ENCODE measurements at places on chromosomes 16 and 17.

GRCh38 chr16:57165938-57166337, 19.9 kb downstream of the PSME3IP1 start:
- no peak for DNase-seq

DNA sequence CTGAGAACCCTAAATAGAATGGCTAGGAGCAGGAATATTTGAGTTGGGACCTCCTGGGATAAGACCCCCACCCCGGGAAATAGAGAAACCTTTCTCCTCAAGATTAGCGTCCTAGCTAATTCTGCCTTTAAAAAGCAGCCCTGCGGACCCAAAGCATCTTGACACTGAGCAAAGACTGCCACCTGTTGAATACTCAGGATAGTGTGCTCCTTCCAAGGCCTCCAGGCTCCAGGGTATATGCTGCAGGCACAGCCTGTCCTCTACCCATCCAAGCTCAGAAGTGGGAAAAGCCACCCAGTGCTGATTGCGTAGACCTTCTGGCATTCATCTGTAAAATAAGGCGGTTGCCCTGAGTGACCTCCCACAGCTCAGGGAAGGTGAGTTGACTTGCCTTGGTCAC, 456.2 kb upstream of the DYNLRB2 start:
- DNase-seq, result no peak

GRCh38 chr17:78954684-78955083, 25.0 kb downstream of the LGALS3BP start:
- DNase-seq, result no peak

DNA sequence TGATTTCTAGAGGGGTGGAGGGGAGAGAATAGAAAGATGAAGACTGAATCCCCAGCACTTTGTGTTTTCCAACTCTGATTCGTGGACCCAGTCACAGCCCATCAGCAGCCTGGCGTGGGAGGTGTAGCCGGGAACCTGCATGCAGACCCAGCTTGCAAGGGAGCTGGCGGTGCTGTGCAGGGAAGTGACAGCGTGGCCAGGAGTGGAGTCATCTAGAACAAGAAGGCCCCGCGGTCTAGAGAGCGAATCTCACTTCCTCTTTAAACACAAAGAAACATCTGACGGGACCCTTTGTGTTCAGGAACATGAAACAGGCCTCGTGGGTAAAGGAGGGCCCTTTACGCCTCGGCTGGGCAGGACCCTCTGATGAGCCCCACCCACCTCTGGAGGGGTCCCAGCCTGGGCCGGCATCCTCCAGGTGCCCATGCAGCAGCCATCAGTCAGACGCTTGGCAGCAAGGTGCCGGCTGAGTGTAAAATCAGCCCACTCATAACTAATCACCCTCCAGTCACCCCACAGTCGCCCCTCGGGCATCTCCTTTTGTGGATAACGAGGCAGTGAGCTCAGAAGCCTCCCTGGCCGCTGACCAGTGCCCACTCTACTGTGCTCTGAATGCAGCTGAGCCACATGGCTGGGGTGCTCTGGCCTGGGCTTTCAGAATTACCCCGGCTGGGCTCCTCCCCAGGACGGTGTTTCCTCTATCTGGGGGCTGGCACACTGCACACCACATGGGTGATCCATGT, 4.4 kb downstream of the SNAI3 start:
- DNase-seq, result no peak

DNA sequence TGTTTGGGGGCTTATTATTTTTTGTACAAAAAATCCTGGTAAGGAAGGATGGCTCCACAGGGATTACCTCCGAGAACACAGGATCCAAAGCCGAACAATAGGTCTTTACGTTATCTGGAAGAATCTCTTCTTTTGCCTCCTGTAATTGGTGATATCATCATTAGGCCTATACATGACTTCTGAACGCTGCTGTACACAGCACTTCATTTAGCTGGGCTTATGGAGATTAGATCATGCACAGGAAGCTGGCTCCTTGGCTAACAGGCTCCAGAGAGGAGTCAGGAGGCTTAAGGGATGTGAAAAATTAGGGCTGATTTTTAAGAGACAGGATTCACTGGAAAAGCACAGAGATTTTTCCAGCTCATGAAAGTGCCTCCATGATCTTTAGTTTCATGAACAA, 54.7 kb downstream of the TANGO6 start:
- no peak for DNase-seq

GRCh38 chr17:73901249-73901648, 257.0 kb upstream of the SDK2 start:
- no peak for DNase-seq

DNA sequence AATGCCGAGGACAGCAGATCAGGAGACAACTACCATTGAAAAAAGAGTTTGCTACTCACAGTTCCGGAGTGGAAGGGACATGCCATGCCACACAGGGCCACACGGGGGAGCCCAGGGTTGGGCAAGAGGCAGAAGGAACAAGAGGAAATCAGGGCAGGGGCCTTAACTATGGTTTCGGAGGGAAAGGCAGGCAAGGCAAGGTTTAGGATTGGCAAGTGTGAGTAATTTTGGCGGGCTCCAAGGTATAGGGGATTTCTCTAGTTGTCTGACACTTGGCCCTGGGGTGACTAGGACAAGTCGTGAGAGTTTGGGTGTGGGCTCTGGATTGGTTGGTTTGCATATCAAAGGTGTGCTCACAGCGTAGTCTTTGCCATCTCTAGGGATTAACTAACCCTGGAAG, 27.0 kb upstream of the NTN1 start:
- DNase-seq, result no peak

GRCh38 chr17:29127840-29128239, 52.4 kb downstream of the MYO18A start:
- no peak for DNase-seq

DNA sequence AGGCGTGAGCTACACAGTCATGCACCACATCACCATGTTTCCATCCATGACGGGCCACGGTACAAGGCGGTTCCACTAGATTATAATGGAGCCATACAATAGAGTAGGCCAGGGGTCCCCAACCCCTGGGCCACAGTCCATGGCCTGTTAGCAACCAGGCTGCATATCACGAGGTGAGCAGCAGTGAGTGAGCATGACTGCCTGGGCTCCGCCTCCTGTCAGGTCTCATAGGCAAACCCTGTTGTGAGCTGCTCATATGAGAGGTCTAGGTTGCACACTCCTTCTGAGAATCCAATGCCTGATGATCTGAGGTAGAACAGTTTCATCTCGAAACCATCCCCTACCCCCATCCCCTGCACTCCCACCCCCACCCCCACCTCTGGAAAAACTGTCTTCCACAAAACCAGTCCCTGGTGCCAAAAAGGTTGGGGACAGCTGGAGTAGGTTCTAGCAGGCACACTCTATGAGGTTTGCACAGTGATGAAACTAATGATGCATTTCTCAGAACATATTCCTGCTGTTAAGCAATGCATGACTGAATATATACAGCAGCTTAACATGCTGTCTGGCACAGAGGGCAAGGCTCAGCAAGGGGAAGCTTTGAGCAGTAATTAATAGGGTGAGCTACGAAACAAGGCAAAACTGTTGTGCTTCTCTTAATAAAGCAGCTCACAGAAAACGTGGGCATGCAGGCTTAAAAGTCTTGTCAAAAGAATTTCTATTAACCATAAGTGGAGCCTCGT, 108.0 kb downstream of the VPS53 start:
- no peak for DNase-seq

DNA sequence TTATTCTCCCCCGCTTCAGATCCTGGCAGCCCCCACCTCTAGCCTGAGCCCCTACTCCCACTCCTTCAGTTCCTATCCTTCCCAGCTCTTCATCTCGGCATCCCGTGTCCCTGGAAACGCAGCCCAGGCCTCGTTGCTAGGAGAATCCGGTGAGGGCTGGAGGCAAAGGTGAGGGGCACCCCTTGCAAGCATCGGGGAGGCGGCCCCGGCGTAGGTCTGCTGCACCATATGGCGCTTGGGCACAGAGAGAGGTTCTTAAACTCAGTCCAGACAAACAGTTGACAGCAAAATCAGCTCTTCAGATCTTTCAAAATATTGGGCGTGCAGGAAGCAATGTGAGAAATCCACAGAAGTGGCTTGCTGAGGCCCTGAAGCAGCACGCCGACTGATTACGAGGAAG, 15.0 kb downstream of the SLC38A8 start:
- no peak for DNase-seq

DNA sequence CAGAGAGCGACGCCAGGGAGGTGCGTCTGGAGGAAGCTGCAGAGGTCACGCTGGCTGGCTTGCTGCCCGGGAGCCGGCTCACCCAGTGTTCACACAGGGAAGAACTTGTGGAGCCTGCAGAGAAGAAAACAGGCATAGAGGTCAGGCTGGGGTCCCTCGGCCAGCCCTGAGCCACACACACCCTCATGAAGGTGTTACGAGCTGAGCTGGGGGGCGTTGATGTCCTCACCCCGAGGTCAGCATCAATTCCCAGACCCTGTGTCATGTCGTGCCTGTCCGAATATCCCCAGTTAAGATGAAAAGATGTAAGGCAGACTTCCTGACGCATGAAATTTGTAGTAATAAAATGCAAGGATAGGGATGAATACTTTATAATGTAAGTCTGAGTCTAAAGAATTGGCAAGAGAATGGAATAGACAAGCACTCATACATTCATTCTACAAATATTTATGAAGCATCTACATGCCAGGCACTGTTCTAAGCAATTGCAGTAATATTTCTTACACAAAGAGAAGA, 77.1 kb downstream of the USP31 start:
- DNase-seq, result no peak

DNA sequence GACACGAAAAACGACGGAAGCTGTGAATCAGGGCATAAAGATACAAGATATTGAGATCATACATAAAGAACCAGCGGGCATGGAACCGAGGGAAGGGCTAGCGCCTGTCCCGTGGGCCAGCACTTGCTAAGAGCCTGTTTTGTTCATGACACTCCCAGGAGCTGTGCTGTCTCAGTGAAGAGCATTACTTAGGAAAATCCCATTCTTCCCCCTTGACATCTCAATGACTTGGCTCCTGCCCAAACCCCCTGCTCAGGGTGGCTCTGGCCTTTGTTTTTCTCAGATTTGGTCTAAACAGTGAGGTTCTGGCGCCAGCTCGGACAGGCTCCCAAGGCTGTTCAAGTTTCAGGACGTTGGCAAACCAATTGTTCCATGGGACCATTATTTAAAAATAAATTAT, 79.1 kb upstream of the SEC14L1 start:
- no peak for DNase-seq

GRCh38 chr17:69949973-69950695, 124.9 kb upstream of the KCNJ16 start:
- no peak for DNase-seq

DNA sequence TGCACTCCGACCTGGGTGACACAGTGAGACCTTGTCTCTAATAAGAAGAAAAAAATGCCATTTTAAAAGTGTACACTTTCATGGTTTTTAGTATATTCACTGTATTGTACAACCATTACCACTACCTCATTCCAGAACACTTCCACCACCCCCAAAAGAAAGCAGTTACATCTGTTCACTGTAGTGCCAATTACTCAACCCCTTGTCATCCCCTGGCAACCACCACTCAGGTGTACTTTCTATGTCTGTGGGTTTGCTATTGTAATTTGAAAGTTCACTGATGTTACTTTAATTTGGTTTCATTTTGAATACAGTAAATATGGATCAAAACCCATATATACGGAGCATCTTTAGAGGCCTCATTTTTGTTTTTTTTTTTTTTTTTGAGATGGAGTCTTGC, 6.1 kb downstream of the ZG16 start:
- DNase-seq, result no peak

DNA sequence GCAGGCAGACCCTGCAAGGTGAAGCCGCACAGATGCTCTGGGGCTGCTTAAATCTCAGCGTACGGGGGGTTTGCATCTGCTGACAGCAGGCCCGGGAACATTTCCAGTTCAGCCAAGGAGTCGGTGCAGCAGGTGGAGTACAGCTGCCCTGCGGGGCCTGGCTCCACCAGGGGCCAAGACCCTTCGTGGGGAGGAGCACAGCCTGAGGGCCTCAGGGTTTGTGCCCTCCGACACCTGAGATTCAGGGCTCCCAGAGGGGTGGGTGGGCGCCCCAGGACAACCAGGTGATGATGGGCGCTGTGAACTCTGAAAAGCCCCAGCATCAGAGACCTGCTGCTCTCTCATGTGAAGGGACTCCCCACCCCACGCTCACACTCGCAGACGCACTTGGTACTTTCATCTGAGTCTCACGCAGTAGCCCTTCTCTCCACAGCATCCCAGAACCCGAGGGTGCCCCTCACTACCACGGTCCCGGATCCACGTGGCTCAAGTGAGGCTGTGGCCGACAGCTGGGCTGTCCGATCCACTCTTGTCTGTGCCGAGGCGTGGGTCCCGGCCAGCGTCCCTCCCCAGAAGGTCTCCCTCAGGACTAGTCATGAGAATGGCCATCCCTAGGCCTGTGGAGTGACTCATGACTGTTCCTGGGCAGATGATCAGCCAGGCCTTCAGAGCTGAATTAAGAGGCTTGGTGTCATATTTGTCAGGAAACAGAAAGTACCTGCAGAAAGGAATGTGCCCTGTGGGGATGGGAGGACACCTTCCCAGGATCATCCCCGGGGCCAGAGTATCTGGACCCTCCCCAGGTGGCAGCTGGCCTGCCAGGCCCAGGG, 29.6 kb downstream of the ACSF3 start:
- no peak for DNase-seq

GRCh38 chr17:2028234-2028614, 1.7 kb upstream of the DPH1 start:
- DNase-seq, result no peak

GRCh38 chr17:68697850-68698361, 96.7 kb upstream of the FAM20A start:
- no peak for DNase-seq

DNA sequence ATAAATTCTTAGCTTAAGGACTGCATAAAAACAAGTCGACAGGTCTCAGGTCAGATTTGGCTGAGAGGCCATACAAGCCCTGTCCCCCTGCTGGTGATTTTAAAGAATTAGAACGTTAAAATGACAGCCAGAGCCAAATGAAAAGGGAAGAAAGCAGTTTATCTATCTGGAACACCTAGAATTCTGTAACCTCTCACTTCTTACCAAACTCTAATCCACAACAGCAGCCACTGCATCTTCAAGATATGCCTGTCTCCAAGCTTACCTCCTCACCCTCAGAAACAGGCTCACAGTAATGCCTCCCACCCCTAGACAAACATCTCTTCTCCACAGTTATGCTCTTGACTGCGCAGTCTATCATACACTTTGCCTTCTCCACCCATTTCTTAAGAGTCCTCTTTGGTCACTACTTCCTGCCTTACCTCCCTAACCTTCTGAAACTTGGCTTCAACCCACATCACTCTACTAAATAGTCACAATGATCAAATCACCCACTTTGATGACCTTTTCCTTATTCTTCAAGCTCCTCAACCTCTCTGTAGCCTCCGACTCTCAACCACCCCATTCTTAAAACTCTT, 14.2 kb downstream of the ANKFY1 start:
- DNase-seq, result no peak

Measured in NCI-H2081 (cell line).